HCT116 (cell line): ENCODE measurements at places on chromosomes 2 and 18. TPM values are rescaled to one million over a fixed set of nuclear protein-coding genes. Genes with fewer than 3 reads are reported as not detected.

NR4A2 gene
- 17.9 TPM for total RNA-seq

KRTCAP3 gene
- 65.7 TPM for total RNA-seq

DNA sequence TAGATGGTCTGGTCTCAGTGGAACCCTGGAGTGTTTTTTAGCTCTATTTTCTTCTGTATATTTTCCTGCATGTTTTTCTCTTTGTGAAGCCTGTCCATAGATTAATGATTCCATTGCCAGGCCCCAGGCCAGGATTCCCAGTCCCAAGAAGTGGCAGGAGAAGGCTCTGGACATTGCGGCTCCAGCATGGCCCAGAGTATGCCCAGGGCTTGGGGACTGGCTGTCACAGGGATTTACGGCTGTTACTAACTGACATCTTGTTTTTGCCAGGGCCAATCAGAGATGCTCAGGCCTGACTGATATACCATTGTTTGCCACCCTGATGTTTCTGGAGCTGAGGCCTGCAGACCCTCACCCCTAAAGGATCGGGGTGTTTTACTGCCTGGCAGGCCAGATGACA lies 59.0 kb downstream of the PRKCE start:
- no peak overlapping the region for H3K27ac ChIP-seq
- no peaks in the 10 kb centered on the region for H3K27me3 ChIP-seq
- no peaks in the 10 kb centered on the region for H3K36me3 ChIP-seq

GALNT13 gene
- 0.44 TPM for total RNA-seq

DNA sequence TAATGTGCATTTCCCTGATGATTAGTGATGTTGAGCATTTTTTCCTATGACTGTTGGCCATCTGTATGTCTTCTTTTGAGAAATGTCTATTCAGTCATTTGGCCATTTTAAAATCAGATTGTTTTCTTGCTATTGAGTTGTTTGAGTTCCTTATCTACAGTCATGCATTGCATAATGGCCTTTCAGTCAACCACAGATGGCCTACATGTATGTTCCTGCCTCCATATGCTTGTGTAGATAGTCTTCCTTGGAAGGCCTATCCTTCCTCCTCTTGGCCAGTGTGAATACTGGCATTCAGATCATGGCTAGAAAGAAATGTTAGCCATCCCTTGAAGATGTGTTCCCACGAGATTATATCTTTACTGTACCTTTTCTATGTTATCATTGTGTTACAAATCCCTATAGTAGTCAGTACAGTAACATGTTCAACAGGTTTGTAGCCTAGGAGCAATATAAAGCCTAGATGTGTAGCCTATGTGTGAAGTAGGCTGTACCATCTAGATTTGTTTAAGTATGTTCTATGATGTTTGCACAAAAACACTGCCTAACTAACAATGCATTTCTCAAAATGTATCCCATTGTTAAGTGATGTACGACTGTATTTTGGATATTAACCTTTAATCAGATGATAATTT lies 65.6 kb upstream of the CD302 start:
- H3K27ac ChIP-seq, result no peak overlapping the region
- no peaks in the 10 kb centered on the region for H3K4me1 ChIP-seq
- H3K27me3 ChIP-seq, result no peaks in the 10 kb centered on the region
- no peak overlapping the region for H3K4me3 ChIP-seq
- H3K36me3 ChIP-seq, result no peaks in the 10 kb centered on the region

MSGN1 gene
- not detected for total RNA-seq

CYS1 gene
- 3.7 TPM for total RNA-seq
